ENCODE measurements at places on chromosomes 4 and X. TPM values are rescaled to one million over a fixed set of nuclear protein-coding genes. Genes with fewer than 3 reads are reported as not detected.

DNA sequence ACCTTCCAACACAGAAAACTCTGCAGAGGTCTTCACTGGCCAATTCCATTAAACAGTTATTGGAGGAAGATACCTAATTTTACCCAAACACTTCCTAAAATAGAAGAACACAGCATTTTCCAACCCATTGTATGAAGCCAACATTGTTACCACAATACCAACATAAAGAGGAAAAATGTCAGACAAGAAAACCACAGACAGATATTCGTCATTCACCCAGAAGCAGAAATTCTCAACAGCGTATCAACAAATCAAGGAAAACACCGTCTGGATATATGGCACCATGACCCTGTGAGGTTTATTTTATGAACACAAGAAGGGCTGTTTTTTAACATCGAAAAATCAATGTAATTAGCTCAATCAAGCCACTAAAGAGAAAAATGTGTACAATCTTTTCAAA lies 255.6 kb downstream of the ASMT start:
- no peak for DNase-seq
- H3K4me3 ChIP-seq = no peak overlapping the region
- no peaks in the 10 kb centered on the region for H3K36me3 ChIP-seq
- H3K4me1 ChIP-seq = no peaks in the 10 kb centered on the region
- H3K27me3 ChIP-seq = no peaks in the 10 kb centered on the region

Gene TKTL2
- not detected for total RNA-seq

GRCh38 chr4:2083116-2083825 lies 24.1 kb downstream of the NAT8L start:
- H3K27me3 ChIP-seq = no peaks in the 10 kb centered on the region
- no peaks in the 10 kb centered on the region for H3K36me3 ChIP-seq
- no peak overlapping the region for H3K27ac ChIP-seq

GRCh38 chrX:30246769-30247489 lies at the start of gene MAGEB1:
Gene MAGEB1, plus strand, starts transcription at chrX:30247146. Its CDS starts 3,348 bp downstream, at chrX:30250494.
- H3K27me3 ChIP-seq = no peaks in the 10 kb centered on the region
- no peaks in the 10 kb centered on the region for H3K4me1 ChIP-seq
- no peak within 1 kb of the TSS for H3K27ac ChIP-seq
- no peaks in the 10 kb centered on the region for H3K36me3 ChIP-seq

Gene PRRG1
- total RNA-seq = 4.5 TPM

DNA sequence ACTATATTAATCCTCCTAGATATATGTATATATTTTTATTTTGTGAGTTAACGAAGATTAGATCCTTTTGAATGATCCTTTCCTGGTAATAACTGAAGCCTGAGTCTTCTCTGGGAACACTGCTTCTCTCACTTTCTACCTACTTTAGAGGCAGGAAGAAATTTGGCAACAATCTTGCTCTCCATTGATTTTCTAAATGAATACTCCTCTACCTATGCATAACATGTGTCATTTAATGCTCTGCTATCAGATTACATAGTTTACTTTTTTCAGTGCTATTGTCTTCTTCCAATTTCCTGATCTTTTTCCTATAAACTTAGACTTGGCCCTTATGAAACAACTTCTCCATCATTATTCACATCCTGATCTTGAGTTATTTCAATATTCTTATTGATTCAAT lies 60.4 kb upstream of the PDHA2 start:
- no peak overlapping the region for H3K27ac ChIP-seq
- no peak overlapping the region for H3K4me3 ChIP-seq
- H3K36me3 ChIP-seq = no peaks in the 10 kb centered on the region
- H3K27me3 ChIP-seq = no peaks in the 10 kb centered on the region

Gene NOP14
- total RNA-seq = 21.1 TPM

- no peak overlapping the region for H3K4me3 ChIP-seq
- H3K27me3 ChIP-seq = no peaks in the 10 kb centered on the region
- H3K36me3 ChIP-seq = no peaks in the 10 kb centered on the region
- no peak overlapping the region for H3K27ac ChIP-seq
- H3K4me1 ChIP-seq = no peaks in the 10 kb centered on the region
- DNase-seq = no peak
Observed at GRCh38 chr4:152095701-152096070, 334.9 kb upstream of the GATB start.

Gene PDGFC
- 25.3 TPM for total RNA-seq

Gene GPR173
- 2.8 TPM for total RNA-seq

- H3K4me3 ChIP-seq = no peak overlapping the region
- H3K27me3 ChIP-seq = no peaks in the 10 kb centered on the region
- no peak for DNase-seq
- no peaks in the 10 kb centered on the region for H3K36me3 ChIP-seq
- no peaks in the 10 kb centered on the region for H3K4me1 ChIP-seq
Observed at GRCh38 chr4:171157462-171158082, 655.6 kb upstream of the GALNTL6 start.

DNA sequence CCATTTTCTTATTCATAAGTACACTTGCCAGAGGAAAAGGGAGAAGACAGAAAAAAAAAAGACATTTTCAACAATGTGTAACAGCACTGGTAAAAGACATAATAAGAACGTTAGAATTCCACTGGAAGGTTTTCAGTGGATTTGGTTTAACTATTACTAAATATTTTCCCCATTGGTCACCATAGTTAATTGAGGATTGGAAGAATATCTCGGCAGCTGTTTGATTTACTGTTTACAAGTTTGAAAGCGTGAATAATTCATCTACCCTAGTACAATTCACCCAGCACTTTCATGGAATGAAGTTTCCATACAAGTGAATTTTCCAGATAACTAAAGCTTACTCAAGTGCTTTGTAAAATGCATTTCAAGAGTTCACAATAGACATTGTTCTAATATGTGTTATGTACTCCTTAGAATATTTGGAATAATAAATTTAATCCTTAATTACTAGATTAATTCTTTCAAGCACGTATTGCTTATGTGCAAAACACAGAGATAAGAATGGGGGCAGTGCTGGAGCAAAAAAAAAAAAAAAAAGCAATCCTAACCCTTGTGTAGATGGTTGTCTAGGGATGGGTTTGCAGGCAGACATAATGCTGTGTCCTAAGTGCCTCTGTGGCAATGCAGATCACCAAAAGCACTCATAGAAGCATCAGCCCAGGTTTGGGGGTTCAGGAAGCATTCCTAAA lies 57.1 kb downstream of the ENPEP start:
- no peaks in the 10 kb centered on the region for H3K27me3 ChIP-seq
- H3K4me1 ChIP-seq = no peaks in the 10 kb centered on the region
- no peak overlapping the region for H3K4me3 ChIP-seq
- no peak overlapping the region for H3K27ac ChIP-seq

DNA sequence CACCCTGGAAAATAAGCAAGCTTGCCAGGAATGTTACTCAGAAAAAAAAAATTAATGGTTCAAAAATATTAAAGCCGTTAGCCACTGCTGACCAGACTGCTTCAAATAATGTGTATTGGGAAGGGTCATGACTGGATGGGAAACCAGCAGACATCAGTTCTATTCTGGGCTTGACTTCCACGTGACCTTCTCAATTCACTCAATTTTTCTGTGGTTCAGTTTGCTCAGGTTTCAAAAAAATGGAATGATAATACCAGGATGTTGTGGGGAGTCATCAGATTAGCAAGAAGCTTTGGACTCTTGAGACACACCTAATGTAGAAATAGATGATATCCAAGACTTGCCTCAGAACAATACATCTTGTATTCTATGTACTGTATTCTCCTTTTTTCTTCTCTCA lies 541.9 kb upstream of the BOD1L1 start:
- peaks cover 5% of the 10 kb centered on the region for H3K4me1 ChIP-seq
- DNase-seq = no peak
- H3K27ac ChIP-seq = no peak overlapping the region
- no peak overlapping the region for H3K4me3 ChIP-seq
- H3K36me3 ChIP-seq = no peaks in the 10 kb centered on the region
- H3K27me3 ChIP-seq = no peaks in the 10 kb centered on the region

GRCh38 chrX:147183161-147183560 lies 368.6 kb upstream of the CXorf51A start:
- no peak overlapping the region for H3K27ac ChIP-seq
- no peaks in the 10 kb centered on the region for H3K27me3 ChIP-seq
- no peak for DNase-seq
- no peak overlapping the region for H3K4me3 ChIP-seq

- H3K36me3 ChIP-seq = no peaks in the 10 kb centered on the region
- no peaks in the 10 kb centered on the region for H3K4me1 ChIP-seq
- no peaks in the 10 kb centered on the region for H3K27me3 ChIP-seq
- no peak overlapping the region for H3K4me3 ChIP-seq
Observed at GRCh38 chrX:136710325-136710951, 62.5 kb downstream of the CD40LG start.

DNA sequence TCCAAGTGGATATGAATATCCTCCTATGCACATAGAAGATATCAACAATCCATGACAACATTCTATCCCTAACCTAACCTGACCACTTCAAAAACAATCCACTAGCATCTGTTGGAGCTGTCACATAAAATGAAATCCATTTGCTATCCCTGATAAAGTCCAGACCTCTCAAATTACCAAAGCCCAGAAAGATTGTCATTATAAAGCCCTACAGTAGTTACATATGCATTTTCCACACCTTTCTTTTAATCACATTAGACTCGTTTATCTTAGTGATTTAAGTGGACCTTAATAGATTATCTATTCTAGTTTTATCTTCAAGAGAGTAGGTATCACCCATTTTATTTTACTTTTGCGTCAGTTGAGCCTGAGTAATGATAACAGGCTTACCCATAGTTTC lies 30.6 kb downstream of the LDB2 start:
- no peaks in the 10 kb centered on the region for H3K36me3 ChIP-seq
- H3K4me3 ChIP-seq = no peak overlapping the region
- no peak for DNase-seq
- H3K27ac ChIP-seq = no peak overlapping the region
- no peaks in the 10 kb centered on the region for H3K27me3 ChIP-seq

DNA sequence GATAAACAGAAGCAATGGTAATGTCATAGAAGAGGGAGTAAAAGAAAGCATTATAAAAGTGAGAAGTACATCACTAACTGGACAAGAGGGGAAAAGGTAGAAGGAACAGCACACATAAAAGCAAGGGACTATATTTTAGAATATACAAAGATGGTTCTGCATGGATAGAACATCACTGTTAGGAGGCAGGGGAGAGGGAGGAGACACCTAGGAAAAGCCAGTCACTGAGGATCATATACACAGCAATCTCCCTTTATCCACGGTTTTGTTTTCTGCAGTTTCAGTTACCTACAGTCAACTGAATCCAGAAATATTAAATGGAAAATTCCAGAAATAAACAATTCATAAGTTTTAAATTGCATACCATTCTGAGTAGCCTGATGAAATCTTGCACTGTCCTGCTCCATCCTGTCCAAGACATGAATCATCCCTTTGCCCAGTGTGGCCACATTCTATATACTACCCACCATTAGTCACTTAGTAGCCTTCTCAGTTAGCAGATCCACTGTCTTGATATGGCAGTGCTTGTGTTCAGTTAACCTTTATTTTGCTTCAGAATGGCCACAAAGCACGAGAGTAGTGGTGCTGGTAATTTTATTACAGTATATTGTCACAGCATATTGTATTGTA lies 74.2 kb downstream of the PPA2 start:
- H3K4me3 ChIP-seq = no peak overlapping the region
- no peak overlapping the region for H3K27ac ChIP-seq
- peaks cover 9% of the 10 kb centered on the region for H3K36me3 ChIP-seq
- H3K4me1 ChIP-seq = no peaks in the 10 kb centered on the region

- H3K36me3 ChIP-seq = no peaks in the 10 kb centered on the region
- H3K27me3 ChIP-seq = no peaks in the 10 kb centered on the region
- H3K4me1 ChIP-seq = no peaks in the 10 kb centered on the region
- H3K27ac ChIP-seq = no peak overlapping the region
- no peak overlapping the region for H3K4me3 ChIP-seq
Observed at GRCh38 chr4:83568062-83568461, 32.2 kb downstream of the GPAT3 start.

GRCh38 chr4:113142351-113142750 lies 92.9 kb downstream of the ANK2 start:
- no peak overlapping the region for H3K27ac ChIP-seq
- H3K4me1 ChIP-seq = peaks cover 13% of the 10 kb centered on the region
- H3K27me3 ChIP-seq = no peaks in the 10 kb centered on the region
- DNase-seq = no peak
- no peak overlapping the region for H3K4me3 ChIP-seq

GRCh38 chr4:15197005-15197404 lies 194.7 kb downstream of the CPEB2 start:
- no peak for DNase-seq
- peaks cover 8% of the 10 kb centered on the region for H3K4me1 ChIP-seq
- no peak overlapping the region for H3K4me3 ChIP-seq
- no peaks in the 10 kb centered on the region for H3K27me3 ChIP-seq

Gene HTRA3
- 56.1 TPM for total RNA-seq

DNA sequence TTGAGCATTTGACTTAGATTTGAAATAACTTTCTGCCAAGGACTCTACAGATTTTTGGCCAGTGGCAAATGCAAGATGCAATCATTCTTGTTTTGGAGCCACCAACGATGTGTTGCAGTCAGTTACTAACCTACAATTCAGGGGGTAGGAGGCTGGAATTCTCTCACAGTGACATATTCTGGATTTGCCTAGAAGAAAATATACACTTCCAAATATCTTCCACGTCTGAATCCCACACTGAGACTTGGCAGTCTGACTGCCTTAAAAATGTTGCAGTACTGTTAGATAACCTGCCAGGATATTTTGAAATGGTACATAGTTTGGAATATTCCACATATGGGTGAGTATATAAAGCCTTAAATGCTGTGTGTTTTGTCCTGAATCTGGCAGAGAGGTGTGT lies 27.6 kb upstream of the AGTR2 start:
- no peaks in the 10 kb centered on the region for H3K4me1 ChIP-seq
- H3K27me3 ChIP-seq = no peaks in the 10 kb centered on the region
- H3K27ac ChIP-seq = no peak overlapping the region
- H3K4me3 ChIP-seq = no peak overlapping the region
- DNase-seq = no peak

Gene STAP1
- 1.2 TPM for total RNA-seq

GRCh38 chr4:2870082-2870481 lies 26.4 kb downstream of the ADD1 start:
- H3K36me3 ChIP-seq = no peaks in the 10 kb centered on the region
- H3K27ac ChIP-seq = peak overlapping the region; percentile 75
- no peak overlapping the region for H3K4me3 ChIP-seq

- DNase-seq = no peak
- no peaks in the 10 kb centered on the region for H3K36me3 ChIP-seq
- no peaks in the 10 kb centered on the region for H3K27me3 ChIP-seq
- peak overlapping the region; percentile 28 for H3K27ac ChIP-seq
- peak overlapping the region; percentile 65 for H3K4me3 ChIP-seq
Observed at GRCh38 chrX:71492231-71493065, 40.5 kb upstream of the OGT start.

Gene LINC00632
- 22.8 TPM for total RNA-seq

Gene AFP
- total RNA-seq = not detected

DNA sequence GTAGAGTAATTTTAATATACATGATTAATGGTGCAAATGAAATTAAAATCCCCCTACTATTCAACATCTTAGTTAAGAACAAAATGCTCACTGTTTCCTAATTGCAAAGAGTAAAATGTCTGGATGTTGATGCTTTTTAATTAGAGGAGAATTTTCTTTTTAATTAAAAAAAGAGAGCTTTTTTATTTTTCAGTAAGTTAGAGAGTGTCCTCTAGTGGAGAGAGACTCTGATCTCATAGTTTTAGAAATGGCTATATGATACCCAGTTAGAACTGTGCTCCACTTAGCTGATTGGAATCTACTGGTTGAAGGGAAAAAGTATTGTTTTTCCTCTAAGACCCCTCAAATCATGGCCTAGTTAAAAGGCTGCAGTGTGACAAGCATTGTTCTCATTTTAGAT lies 312.0 kb upstream of the MAGEB2 start:
- no peaks in the 10 kb centered on the region for H3K4me1 ChIP-seq
- H3K4me3 ChIP-seq = no peak overlapping the region
- H3K27me3 ChIP-seq = no peaks in the 10 kb centered on the region
- DNase-seq = no peak
- H3K27ac ChIP-seq = no peak overlapping the region
- H3K36me3 ChIP-seq = no peaks in the 10 kb centered on the region

Measured in esophagus muscularis mucosa (tissue), 4 donors.